T-helper 17 cell (primary cell): ENCODE measurements at places on chromosomes 16 and 17.
A peak's percentile ranks its signal among the peaks of the same experiment; 100 is the strongest.

GRCh38 chr16:19115148-19116021, 1.6 kb downstream of the ITPRIPL2 start:
- DNase-seq, result no peak

- DNase-seq, result no peak
Observed at GRCh38 chr17:27049104-27049784, 244.7 kb upstream of the WSB1 start.

- no peak for DNase-seq
Observed at GRCh38 chr16:75257886-75258806, 6.7 kb upstream of the BCAR1 start.

- no peak for DNase-seq
Observed at GRCh38 chr17:12406623-12407215, 259.0 kb upstream of the MYOCD start.

GRCh38 chr17:61402073-61402541, 2.5 kb downstream of the TBX2 start:
- no peak for DNase-seq

DNA sequence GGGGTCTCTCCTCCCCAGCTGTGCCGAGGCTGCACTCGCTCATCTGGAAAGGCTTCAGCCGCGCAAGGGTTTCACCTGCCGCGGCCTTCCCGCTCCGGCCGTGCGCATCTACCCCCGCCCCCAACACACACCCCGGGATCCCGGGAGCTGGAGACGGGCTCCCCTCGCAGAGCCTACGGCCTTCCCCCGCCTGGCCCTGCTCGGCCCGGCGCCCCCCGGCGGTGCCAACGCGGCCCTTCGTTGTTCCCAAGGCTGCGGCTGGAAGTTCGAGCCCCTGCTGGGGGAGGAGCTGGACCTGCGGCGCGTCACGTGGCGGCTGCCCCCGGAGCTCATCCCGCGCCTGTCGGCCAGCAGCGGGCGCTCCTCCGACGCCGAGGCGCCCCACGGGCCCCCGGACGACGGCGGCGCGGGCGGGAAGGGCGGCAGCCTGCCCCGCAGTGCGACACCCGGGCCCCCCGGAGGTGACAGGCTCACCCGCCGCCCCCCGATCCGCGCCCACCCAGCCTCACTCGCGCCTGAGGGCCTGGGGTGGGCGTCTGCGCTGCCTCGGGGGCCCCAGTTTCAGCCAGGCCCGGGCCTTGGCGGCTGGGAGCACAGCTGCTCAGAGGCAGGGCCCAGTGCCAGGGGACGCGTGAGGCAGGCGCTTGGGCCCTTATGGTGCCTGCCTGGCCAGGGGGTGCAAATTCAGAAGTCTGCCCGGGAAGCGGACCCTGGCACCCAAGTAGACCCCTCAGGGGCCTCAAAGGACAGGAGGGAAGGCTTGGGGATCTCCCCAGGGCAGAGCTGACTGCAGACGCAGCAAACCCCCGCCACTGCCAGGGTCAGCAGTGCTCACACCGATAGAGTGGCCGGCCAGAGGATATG, 11.2 kb downstream of the GALK1 start:
- peak; percentile 68 for DNase-seq

GRCh38 chr16:70652322-70652721, 6.0 kb downstream of the IL34 start:
- DNase-seq, result no peak

DNA sequence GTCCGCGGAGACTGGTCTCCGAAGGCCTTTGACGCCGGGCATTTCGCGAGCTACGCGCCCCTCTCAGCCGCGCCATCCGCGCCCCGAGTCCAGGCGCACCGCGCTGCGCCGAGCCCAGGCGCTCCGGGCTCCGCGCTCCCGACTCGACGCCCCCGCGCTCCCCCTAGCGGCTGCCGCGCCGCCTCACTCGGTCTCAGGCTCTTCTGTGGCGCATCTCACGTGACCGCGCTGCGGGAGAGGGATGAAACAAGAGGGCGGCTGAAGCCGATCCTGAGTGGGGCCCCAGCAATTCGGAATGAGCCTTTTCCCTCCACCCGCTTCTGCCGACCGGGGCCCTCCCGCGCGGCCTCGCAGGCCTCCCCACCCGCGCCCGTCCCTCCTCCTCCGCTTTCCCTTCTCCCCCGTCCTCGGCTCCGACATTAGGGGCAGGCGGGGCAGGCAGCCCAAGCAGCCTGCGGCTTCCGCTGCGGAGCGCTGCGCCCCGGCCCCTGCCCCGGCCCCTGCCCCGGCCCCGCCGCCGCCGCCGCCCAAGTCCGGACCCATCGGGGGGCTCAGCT, 42.5 kb upstream of the AMZ2 start:
- DNase-seq, result peak; percentile 89

GRCh38 chr17:77696721-77697460, 261.6 kb upstream of the TNRC6C start:
- DNase-seq, result no peak

DNA sequence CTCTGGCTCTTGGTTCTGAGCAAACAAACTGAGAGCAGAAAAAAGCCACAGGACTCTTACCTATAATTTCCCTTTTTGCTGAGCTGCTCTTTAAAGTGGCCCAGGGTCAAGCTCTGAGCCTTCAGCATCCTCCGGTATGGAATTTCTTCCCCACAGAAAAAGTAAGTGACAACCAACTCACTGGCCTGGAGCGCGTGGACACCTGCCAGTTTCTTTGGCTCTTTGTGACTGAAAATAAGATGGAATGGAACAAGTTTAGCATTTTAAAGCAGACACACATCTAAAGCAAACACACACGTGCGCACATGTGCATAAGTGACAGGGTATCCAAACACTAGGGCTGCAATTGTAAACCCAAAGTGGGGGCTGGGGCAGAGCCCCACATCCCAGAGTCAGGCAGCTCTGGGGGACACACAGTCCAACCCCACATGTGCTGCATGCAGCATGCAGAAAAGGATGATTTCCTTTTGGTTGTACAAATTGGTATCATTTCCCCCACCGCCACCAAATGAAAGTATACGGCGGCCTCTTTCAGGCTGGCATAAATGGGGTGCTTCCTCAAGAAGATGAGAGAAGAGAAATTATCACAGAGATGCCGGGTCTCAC, 27.5 kb downstream of the AXIN2 start:
- DNase-seq, result no peak

GRCh38 chr16:19105131-19105530, 8.6 kb upstream of the ITPRIPL2 start:
- DNase-seq, result no peak

DNA sequence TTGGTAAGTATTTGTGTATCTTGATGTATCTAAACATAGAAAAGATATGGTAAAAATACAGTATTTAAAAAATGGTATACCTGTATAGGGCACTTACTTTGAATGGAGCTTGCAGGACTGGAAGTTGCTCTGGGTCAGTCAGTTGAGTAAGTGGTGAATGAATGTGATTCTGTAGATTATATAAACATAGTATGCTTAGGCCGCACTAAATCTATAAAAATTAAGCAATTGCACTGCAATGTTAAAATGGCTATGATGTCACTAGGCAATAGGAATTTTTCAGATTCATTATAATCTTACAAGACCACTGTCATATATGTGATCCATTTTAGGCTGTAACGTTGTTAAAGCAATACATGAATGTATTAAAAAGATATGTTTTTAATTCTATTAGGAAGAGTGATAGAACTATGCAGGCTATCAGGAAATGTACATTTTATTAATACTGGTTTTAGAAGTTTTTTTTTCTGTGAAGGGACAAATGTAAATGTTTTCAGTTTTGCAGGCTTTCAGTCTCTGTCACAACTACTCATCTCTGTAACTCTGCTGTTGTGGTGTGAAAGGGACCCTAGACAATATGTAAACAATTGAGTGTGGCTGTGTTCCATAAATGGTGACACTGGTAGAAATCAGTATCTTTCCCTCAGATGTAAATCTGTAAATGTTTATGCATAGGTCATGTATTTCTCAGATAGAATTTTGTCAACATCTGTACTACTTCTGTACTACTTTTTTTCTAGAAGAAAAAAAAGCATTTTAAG, 10.5 kb downstream of the CBFB start:
- DNase-seq, result no peak

- no peak for DNase-seq
Observed at GRCh38 chr17:64950871-64951270, 31.6 kb upstream of the LRRC37A3 start.

- no peak for DNase-seq
Observed at GRCh38 chr16:31009894-31010584, 399 bp downstream of the STX1B start.
